ENCODE measurements at places on chromosomes 13 and 19. TPM values are rescaled to one million over a fixed set of nuclear protein-coding genes. Genes with fewer than 3 reads are reported as not detected.

Gene KL
- total RNA-seq: 0.12 TPM

Gene SERPINE3
- not detected for total RNA-seq

Gene KIR2DL4
- total RNA-seq: not detected

Gene SYNGR4
- total RNA-seq: not detected

Gene FARP1
- 139 TPM for total RNA-seq

Gene PLK5
- total RNA-seq: not detected

Gene TLE6
- total RNA-seq: not detected

Gene PDE4C
- total RNA-seq: 0.09 TPM

Gene GGN
- total RNA-seq: 2.2 TPM

Gene BEST2
- total RNA-seq: not detected

Gene TEX29
- 0.50 TPM for total RNA-seq
